ENCODE measurements at places on chromosomes 12 and 14. TPM values are rescaled to one million over a fixed set of nuclear protein-coding genes. Genes with fewer than 3 reads are reported as not detected.

The ZFHX2 gene
- 0.30 TPM for total RNA-seq

The CCDC184 gene
- total RNA-seq = 1.6 TPM

The GZMB gene
- total RNA-seq = not detected

The LRTM2 gene
- total RNA-seq = not detected

The CATSPERB gene
- not detected for total RNA-seq

The KRT3 gene
- total RNA-seq = not detected

The GPR68 gene
- total RNA-seq = 10.1 TPM

The KRT71 gene
- total RNA-seq = not detected

The C12orf56 gene
- 1.8 TPM for total RNA-seq

The EPYC gene
- total RNA-seq = not detected

The SERPINA5 gene
- total RNA-seq = not detected

The GOLT1B gene
- 114 TPM for total RNA-seq

The HOXC9 gene
- total RNA-seq = 4.3 TPM

The SLC41A2 gene
- 29.7 TPM for total RNA-seq

The SERPINA12 gene
- not detected for total RNA-seq

The BCL2L14 gene
- total RNA-seq = not detected

The PKP2 gene
- 3.4 TPM for total RNA-seq

The POTEG gene
- total RNA-seq = not detected

The OTX2 gene
- not detected for total RNA-seq

The FOXN4 gene
- not detected for total RNA-seq

The GLIPR1L1 gene
- not detected for total RNA-seq

The RPL10L gene
- total RNA-seq = not detected

The MAPK1IP1L gene
- total RNA-seq = 17.8 TPM

The METTL1 gene
- 6.1 TPM for total RNA-seq

The RPGRIP1 gene
- not detected for total RNA-seq

The RIMKLB gene
- total RNA-seq = 30.6 TPM

The FAM216A gene
- 16.6 TPM for total RNA-seq

The LMNTD1 gene
- 0.51 TPM for total RNA-seq

The DPF3 gene
- 5.2 TPM for total RNA-seq

The AQP6 gene
- not detected for total RNA-seq

The MMAB gene
- 33.3 TPM for total RNA-seq

The TAS2R19 gene
- total RNA-seq = 11.1 TPM

The IFNG-AS1 gene
- total RNA-seq = not detected

Measured in smooth muscle cell of the umbilical artery (primary cell).